ENCODE measurements at places on chromosomes 12 and 14.

GRCh38 chr12:79690142-79690637 lies 574 bp downstream of the PAWR start:
- no peak for DNase-seq

DNA sequence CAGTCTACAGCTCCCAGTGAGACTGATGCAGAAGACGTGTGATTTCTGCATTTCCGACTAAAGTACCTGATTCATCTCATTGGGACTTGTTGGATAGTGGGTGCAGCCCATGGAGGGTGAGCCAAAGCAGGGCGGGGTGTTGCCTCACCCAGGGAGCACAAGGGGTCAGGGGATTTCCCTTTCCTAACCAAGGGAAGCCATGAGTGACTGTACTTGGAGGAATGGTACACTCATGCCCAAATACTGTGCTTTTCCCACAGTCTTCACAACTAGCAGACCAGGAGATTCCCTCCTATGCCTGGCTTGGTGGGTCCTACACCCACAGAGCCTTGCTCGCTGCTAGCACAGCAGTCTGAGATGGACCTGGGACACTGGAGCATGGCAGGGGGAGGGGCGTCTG lies 21.0 kb upstream of the ABCC9 start:
- no peak for DNase-seq

DNA sequence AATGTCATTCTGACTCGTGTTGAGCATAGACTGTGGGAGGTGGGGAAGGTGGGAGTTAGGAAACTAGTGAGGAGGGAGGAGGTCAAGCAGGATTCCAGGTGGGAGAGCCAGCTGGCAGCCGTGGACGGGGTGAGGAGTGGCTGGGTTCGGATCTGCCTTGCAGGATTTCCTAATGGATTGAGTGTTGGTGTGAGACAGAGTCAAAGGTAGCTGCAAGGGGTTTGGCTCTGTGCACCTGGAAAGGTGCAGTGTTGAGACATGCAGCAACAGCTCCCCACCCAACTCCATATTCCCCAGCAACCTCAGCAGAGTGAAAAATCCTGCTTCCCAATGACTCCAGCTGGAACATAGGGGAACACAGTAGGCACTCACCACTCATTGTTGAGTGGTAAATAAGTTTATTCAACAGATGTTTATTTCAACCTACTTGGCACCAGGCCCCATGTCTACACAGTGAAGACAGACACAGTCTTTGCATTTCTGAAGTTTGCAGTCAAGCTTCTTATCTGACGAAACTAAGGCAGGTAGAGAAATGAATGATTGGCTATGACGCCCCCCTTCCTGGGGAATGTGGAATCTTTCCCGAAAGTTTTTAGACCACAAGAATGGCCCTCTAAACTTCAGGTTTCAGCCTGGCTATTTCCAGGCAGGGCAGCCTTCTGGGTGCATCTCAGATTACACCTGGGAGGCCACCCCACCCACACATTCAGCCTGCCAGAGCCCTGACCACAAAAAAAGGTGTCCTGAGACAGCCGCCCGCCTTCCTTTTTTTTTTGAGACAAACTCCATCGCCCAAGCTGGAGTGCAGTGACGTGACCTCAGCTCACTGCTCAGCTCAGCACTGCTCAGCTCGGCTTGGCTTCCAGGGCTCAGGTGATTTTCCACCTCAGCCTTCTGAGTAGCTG lies 37.9 kb upstream of the PLEKHG6 start:
- DNase-seq, result no peak

DNA sequence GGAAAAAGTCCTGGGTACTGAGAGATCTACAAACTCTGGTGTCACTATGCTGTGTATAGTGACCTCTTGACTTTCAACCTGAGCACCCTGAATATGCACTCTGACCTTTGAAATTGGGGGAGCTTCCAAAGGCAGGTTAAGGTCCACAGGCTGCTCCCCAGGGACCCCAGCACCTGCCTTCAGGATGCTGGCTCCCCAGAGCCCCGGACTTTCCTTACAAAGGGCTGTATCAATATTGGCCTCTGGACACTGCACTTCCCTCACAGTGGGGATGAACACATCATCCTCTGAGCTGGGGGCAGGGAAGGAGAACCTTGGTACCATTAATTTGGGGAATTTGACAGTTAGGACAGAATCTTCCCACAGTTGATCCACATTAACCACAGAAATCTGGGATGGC lies 14.3 kb downstream of the PLD4 start:
- no peak for DNase-seq

GRCh38 chr14:44663136-44663535 lies 156.1 kb upstream of the FSCB start:
- no peak for DNase-seq

GRCh38 chr12:106840243-106840642 lies 65.8 kb downstream of the RIC8B start:
- DNase-seq, result peak; percentile 77

DNA sequence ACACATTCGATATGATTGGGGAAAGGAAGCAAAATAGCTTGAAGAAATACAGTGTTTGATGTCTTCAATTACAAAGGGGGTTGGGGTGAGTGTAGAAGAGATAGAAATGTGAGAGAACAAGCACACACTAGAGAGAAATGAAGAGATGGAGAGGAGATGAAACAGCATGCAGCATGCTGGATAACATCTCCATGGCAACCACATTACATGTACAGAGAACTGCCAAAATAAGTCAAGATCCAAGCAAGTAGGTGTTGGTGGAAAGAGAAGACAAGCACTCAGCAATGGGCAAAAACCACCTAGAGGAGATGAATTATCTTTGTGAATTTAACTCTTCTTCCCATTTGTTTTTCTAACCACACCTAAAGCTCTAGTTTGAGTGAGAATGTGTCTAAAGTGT lies 289.8 kb downstream of the GRIN2B start:
- DNase-seq, result no peak

GRCh38 chr14:49886523-49886922 lies 6.4 kb upstream of the ARF6 start:
- no peak for DNase-seq

GRCh38 chr12:99043319-99043914 lies 398.3 kb downstream of the APAF1 start:
- DNase-seq, result no peak

DNA sequence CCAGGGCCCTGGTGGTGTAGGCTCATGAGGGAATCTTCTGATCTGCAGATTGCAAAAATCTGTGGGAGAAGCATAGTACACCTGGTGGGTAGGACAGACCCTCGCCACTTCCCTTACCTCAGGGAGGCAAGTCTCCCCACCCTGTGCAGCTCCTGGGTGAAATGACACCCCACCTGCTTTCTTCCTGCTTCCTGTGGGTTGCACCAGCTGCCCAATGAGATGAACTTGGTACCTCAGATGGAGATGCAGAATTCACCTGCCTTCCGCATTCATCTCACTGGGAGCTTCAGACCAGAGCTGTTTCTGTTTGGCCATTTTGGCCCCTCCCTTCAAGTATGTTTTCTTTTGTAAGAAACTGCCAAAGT lies 4.7 kb downstream of the CLEC2D start:
- DNase-seq, result no peak

DNA sequence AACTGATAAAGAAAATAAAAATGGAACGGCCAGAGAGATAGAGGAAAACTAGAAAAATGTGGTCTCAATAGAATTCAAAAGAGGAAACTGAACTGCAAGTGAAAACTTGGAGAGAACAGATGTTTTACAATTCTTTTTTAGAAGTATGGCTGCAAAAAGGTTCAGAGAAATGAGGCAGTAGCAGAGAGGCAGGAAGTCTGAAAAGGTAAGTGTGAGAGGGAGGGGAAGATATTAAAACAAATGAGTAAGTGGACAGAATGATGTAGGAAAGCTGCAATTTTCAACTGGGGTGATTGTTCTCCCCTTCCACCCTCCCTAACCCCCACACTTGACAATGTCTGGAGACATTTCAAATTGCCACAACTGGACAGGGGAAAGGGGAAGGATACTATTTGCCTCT lies 12.9 kb downstream of the BTBD7 start:
- no peak for DNase-seq

GRCh38 chr14:99512571-99513182 lies 31.5 kb downstream of the CCNK start:
- no peak for DNase-seq

GRCh38 chr14:97366400-97366799 lies 569.2 kb downstream of the VRK1 start:
- no peak for DNase-seq

GRCh38 chr12:12087693-12088034 lies 16.9 kb downstream of the BCL2L14 start:
- DNase-seq, result no peak

DNA sequence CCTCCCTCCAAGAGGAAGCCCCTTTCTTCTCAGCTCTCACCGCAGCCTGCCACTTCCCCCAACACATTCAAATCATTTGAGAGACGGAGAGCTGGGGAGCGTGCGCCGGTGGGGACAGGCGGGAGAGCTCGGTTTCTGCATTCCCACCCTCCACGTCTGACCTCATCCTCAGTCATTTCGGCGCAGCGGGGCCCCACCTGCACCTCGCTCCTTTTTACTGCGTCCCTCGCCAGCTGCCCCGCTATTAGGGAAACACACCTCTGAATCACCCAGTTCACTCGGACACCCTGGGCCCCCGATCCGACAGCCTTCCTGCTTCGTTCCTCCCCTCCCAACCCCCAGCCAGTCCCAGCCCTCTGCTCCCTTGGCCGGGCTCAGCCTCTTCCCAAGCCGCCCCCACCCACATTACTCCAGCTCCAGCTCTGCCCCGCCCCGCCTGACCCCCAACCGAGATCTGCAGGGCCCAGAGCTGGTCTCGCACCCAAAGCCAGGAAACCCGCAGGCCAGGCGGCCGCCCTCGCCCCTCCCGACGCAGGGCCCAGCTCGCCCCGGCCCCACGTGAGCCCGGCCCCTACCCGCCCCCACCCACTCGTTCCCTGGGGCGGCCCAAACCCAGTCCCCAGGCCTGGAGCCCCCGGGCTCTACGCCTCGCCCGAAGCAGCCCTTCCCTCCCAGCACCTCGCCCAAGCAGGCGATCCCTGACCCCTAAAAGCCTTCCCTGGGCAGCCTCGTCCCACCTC lies 783 bp downstream of the CORO1C start:
- DNase-seq, result no peak

DNA sequence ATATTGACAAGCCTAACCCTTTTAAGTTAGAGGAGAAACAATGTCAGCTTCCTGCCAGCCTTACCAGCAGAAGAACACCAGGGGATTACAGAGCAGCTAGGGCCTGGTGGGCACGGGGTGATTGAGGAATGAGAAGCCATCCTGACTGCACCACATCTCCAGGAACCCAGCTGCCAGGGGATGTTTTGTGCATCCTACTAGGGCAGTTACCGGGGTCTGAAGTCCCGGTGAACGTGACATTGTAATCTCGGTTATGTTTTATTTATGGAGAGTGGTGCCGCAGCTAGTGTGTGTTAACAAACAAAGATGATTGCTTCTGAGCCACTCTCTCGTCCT lies 115.9 kb downstream of the BCL11B start:
- DNase-seq, result no peak

GRCh38 chr12:57727758-57728395 lies 10.7 kb downstream of the AGAP2 start:
- no peak for DNase-seq

DNA sequence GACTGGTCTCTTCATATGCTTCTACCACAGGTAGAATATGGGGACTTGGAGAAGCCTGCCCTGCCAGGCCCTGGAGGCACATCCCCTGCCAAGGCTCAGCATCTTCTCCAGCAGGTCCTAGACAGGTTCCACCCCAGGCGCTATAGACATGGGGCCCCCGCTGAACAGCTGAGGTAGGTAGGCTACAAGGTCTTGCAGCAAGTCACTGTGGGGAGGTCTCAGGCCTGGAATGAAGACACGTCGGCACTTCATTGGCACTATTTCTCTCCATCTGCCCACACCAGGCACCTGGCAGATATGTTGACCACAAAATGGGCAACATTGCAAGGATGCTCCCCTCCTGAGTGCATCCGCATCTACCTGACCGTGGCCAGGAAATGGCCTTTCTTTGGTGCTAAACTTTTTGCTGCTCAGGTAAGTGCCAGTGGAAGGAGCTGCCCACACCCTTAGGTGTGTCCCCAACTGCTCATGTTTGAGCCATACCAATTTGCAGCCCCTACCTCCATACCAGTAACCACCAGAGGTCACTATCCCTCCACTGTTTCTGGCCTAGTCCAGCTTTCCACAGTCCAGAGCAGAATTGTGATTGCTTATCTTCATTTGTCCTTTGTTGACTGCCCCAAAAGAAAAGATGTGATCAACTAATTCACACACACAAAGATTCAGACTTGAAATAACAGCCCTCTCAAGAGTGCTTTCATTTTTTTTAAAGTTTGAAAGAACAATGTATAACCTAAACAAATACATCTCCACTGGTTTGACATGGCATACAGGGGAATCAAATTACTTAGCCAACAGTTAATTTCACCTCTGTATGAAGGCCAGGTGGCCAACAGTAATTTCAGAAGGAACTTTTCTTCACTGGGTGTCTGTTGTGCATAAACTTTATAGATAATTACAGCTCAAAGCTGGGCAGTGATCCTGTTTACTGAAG lies 16.1 kb downstream of the PIGH start:
- no peak for DNase-seq

DNA sequence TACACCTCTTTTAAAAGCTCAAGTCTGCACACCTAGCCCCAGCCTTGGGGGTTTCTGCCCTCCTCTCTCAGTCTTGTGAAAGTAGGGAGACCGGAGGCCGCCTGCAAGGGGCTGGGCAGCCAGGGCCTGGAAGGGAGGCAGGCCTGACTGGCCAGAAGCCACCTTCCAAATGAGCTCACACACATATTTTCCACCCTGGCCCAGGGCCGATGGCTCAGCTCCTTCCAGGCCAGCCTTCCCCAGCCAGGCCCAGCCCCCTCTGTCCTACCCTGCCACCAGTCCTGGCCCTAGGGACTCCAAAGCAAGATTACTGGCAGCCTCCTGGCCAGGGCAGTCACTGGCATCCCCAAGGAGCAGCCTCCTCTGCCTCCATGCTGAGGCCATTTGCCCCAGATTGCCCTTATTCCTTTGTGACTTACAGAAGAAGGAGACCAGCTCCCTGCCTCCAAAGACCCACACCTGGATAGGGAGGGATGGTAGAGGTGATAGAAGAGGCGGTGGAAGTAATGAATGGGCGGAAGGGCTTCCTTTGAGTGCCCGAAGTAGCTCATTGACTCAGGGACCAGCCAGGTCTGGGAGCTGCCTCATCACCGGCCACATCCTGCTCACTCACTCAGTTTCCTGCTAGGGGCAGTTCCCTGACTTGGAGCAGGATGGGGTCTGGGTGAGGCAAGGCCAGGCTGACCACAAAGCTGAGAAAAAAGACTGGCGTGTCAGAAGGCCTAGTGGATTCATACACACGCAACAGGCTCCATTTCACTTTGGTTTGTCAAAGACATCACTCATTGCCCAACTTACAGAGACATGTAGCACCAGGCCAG lies 14.8 kb downstream of the MMP14 start:
- DNase-seq, result no peak

GRCh38 chr14:22812744-22813143 lies 2.5 kb downstream of the SLC7A7 start:
- no peak for DNase-seq

- DNase-seq, result no peak
Measured at GRCh38 chr12:104521731-104522130, 65.0 kb downstream of the CHST11 start.

GRCh38 chr12:79834712-79835376 lies 100.1 kb downstream of the PPP1R12A start:
- no peak for DNase-seq

DNA sequence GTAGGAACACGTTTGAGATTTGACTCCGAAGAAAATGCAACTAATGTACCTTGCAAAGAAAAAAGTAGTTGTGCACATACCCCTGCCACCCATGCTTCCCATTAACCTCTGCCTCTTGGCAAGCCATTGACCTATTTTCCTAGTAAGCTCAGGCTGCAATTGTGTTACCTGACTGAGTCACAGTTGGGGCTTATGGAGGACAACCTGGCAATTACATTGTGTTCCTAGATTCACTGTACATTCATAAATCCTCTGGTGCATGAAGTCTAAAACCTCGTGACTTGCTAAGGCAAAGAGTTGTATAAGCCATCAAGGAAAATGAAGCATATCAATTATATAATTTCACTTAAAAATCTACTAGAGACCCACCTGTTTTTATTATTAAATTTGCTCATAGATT lies 62.0 kb upstream of the DUSP6 start:
- no peak for DNase-seq

Data from SK-N-MC (cell line).